ENCODE measurements at places on chromosomes 2 and 18.

- DNase-seq, result no peak
Observed at GRCh38 chr2:171141320-171141719, 19.4 kb downstream of the TLK1 start.

DNA sequence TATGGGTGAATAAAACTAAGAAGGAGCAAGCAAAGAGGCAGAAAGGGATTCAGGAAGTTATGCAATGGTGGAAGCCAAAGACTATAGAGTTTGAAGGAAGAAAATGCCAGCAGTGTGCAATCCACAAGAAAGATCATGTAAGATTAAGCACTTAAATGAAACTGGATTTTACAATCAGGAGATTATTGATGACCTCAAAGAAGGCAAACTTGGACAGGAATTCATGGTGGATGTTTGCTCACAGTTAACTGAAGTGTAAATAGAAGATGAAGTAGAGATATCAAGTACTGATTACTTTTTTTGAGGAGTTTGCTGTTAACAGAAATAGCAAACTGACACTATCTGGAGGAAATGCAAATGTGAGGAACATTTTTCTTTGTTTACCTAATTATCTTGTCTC is 308.9 kb downstream of the RND3 start:
- no peak for DNase-seq

DNA sequence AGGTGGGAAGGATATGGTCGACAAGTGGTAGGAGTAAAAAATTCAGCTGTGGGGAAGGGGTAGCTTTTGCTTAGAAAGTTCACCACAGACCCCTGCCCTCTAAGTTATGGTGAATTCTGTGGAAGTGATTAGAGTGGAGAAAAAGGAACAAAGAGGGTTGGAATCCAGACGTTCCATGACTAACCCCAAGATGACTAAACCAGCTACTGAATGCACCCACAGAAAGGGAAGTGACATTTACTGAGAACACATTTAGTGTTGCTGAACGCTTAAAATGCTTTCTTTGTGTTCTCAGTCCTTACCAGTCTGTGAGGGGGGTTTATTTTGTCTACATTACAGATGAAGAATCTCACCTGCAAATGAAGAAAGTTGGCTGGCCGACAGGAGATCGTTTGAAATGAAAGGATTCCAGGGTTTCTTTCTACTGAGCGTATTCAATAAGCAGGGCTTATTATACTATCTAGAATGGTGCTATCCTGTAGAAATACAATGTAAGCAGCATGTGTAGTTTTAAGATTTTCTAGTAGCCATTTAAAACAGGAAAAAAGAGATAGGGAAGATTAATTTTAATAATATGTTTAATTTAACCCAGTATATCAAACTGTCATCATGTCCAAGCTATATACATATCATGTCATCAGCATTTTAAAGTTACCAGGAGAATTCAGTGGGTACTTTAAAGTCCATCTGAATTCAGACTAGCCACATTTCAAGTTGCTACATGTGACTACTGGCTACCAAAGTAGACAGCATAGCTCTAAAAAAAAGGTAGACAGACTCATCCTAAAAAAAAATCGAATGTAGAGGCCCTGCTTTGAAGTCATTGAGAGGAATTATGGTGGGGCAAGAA is 60.1 kb downstream of the LIMS1 start:
- no peak for DNase-seq

- no peak for DNase-seq
Observed at GRCh38 chr2:207887500-207887899, 117.8 kb upstream of the FZD5 start.

DNA sequence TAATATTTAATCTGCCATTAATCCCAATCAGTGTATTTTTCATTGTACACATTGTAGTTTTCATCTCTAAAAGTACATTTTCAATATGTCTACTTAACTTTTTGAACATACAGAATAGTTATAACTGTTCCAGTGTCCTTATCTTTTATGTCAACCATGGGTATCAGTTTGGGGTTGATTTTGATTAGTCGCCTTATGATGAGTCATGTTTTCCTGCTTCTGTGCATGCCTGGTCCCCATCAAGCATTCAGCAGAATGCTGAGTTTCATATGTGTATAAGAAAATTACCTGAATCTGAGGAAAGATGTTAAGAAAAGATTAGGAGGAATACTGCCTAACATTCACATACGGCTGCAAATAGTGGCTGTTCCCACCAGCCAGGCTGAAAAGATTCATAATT is 17.7 kb downstream of the SPDYA start:
- DNase-seq, result no peak

GRCh38 chr2:39216346-39217191 is 27.2 kb downstream of the CDKL4 start:
- DNase-seq, result no peak

GRCh38 chr2:53752385-53752784 is 15.2 kb upstream of the CHAC2 start:
- DNase-seq, result no peak

DNA sequence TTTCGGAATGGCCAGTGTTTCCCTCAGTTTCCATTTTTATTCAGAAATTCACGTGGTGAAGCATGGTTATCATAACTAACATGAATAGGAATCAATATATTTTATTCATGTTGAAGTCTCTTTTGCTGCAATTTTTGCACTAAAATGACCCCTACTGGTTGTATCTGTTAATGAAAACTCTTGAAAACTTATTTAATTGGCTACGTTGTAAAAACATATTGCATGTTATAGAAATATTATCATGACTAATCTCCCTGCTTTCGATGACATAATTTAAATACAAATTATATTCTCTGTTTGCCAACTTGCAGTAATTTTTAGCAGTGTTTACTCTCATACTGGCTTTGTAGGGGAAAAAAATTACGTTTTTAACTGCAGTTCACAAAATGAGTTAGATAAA is 3.5 kb downstream of the CRIM1 start:
- no peak for DNase-seq

DNA sequence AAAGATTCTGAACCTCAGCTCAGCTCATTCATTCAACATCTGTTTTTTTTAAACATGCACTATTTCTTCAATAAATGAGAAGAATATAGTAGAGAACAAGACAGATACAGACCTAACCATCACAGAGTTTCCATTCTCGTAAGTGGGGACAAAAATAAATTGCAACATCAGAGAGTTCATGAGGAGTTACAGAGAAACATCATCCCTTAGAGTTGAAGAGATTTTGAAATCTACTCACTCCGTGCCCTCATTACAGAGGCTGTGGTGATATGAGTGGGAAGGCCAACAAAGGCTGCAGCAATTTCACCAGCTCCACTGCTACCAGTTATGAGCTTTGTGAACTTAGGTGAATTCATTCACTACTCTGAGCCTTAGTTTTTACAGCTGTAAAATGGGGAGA is 399.3 kb downstream of the BCL11A start:
- no peak for DNase-seq

DNA sequence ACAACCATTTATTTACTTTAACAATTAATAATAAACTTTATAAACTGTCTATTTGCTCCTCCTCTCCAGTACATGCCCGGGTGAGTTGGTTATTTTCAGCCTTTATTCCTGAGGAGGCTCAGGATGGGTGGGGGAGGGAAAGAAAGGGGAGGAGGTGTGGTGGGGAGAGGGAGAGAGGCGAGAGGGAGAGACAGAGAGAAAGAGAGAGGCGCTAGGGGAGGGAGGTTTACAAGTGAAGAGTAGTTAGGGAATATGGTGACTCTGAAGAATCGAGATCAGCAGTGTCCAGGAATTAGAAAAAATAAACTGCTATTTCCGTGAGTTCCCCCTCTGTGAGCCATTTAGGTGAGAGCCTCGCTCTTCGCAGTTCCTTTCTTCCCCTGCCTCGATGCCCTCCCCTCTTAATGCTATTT is 138.9 kb downstream of the MEIS1 start:
- DNase-seq, result no peak

DNA sequence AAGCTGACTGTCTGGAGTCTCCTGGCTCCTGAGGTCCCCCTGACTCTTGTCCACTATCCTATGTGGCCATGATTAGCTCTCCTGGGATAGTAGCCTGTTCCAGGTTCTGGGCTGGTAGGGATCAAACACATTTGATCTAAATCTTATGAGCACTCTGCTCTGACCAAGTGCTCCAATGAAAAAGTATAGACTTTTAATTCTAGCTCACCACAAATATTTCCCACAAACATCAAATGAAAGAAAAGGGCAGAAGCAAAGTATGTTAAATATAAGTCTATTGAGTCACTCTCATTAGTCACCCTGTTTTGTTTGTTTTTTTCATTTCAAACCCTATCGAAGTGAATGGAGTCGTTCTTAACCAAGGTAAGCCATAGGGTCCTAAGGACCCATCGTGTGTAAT is 39.7 kb upstream of the NEDD4L start:
- DNase-seq, result no peak

GRCh38 chr18:58549814-58550339 is 79.0 kb downstream of the ALPK2 start:
- no peak for DNase-seq

DNA sequence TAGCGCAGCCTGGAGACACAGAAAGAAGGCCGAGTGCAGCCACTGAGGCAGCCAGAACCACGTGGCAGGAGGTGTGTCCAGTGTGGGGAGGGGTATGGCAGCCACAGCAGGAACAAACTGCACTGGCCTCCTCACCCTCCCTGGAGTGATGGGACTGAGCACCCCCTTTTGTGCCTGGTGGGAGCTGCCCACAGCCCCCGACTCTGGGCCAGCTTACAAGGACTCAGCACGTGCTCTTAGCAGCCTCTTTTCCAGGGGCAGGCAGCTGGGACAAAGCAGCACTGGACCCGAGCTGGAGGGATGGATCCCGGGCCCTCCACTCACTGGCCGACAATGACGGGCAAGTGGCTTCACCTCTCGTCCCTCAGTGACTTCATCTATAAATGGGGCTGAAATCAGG is 5.2 kb upstream of the KLF11 start:
- DNase-seq, result no peak

- peak; percentile 29 for DNase-seq
Observed at GRCh38 chr2:240232961-240233884, 92.8 kb upstream of the OTOS start.

DNA sequence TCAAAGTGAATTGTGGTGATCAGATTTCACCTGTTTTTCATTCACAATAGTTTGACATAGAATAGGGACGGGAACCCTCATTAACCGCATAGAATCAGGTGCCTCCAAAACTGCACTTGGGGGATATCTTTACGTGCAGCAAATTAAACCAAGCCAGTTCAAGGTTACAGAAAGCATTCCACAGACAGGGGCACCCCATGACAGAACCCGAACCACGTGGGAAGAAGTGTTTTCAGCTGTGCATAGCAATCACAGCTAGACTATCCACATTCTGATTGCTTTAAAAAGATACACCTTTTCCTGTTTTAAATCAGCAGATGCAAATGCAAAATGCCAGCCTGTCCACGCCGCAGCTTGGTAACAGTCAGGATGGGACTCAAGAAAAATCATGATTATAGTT is 205.8 kb downstream of the ANAPC1 start:
- no peak for DNase-seq

- peak; percentile 23 for DNase-seq
Observed at GRCh38 chr2:143030127-143030526, 99.1 kb upstream of the ARHGAP15 start.

DNA sequence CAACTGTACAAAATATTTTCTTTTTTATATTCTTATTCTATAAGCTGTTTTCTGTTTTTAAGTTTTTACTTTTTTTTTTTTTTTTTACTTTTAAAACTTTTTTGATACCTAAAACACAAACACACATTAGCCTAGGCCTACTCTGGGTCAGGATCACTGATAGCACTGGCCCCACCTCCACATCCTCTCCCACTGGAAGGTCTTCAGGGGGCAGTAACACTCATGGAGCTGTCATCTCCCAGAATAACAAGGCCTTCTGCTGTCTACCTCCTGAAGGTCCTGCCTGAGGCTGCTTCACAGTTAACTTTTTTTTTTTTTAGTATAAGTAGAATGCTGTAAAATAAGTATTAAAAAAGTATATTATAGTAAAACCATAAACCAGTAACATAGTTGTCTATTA is 415.1 kb downstream of the PTPRM start:
- no peak for DNase-seq

DNA sequence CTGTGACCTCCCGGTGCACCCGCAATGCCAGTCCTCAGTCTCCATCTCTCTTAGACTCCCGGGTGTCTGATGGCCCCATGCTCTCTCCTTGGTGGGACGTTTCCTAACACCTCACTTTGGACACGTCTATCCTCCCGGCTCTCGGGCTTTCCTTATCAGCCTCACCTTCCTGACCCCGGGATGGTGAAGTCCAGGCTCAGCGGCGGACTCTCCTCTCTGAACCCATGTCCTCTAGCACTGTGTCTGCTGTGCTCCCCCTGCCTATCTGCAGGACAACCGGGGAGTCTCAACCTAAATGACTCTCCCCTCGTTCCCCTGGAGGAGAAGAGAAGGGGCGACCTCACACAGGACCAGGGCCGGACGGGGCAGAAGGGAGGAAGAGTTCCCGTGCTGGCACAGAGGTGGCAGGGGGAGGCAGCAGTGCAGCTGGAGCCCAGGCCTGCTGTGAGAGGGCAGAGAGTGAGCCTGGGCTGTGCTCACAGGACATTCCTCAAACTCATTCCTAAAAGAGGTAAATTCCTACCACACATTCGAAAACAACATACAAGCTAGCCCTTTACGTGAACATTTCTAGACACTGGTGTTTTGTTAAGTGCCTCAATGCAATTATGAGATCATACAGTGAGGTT is 41.9 kb downstream of the MBP start:
- no peak for DNase-seq

DNA sequence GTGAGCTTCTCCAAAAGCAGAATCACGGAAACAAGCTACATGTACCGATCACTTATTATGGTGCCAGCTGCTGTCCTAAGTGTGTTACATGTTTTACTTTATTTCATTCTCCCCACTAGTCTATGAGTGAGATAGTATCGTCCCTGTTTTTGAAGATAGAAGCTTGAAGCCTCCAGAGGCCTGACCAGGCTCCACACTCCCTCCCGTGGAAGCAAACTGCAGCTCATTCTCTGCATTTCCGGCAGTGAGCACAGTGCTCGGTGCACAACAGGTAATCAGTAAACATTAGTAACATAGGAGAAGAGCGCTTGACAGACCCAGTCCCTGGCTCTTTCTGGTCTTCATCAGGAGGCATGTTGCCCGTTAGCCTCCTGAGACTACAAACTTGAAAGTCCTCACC is 72.9 kb downstream of the ZBTB7C start:
- no peak for DNase-seq

- DNase-seq, result no peak
Observed at GRCh38 chr2:37898448-37898847, 26.6 kb upstream of the RMDN2 start.

DNA sequence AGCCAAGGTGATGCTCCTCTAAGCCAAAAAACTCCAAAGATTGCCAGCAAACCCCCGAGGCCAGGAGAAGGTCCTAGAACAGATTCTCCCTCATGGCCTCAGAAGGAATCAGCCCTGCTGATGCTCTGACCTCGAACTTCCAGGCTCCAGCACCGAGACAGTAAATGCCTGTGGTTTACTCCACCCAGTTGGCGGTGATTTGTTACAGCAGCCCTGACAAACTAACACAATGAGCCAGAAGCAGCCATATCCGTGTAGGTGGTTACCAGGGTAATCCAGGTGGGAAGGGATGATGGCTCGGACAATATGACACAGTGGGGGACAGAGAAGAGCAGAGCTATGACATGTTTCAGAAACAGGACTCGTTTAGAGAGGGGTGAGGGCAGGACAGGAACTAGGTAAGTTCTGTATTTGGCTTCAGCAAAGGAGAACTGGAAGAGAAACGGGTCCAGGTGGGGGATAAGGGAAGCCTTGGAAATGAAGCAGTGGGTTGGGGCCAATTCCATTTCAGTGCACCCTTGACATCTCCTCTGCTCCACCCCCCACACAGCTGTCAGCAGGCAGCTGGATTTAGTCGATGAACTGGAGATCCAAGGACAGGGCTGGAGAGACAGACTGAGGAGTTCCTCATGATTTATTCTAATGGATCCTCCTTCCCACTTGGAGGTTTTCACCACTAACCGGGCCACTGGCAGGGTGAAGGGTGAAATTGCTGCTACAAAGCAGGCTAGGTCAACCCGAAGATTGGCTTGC is 179.7 kb upstream of the SH3BP4 start:
- DNase-seq, result no peak
